Aorta (tissue), 5 donors: ENCODE measurements at places on chromosomes 3 and 15. TPM values are rescaled to one million over a fixed set of nuclear protein-coding genes. Genes with fewer than 3 reads are reported as not detected.
A peak's percentile ranks its signal among the peaks of the same experiment; 100 is the strongest.

DNA sequence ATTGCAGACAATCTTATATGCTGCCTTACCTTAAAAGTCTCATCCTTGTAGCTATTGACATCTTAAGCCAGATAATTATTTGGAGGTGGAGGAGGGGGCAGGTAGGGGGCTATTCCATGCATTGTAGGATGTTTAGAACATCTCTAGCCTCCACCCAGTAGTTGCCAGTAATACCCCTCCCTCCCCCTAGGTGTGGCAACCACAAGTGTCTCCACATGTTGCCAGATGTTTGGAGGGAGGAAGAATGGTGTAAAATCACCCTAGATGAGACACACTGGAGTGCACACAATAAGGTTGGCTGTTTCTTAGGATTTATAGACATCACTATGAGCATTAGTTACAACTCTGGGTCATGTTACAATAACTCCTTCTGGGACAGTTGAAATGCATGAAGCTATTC lies 27.4 kb downstream of the GORASP1 start:
- H3K27me3 ChIP-seq, result no peaks in the 10 kb centered on the region
- H3K4me3 ChIP-seq, result no peak overlapping the region
- H3K27ac ChIP-seq, result no peak overlapping the region
- no peaks in the 10 kb centered on the region for H3K4me1 ChIP-seq
- DNase-seq, result no peak
- H3K36me3 ChIP-seq, result no peaks in the 10 kb centered on the region

DNA sequence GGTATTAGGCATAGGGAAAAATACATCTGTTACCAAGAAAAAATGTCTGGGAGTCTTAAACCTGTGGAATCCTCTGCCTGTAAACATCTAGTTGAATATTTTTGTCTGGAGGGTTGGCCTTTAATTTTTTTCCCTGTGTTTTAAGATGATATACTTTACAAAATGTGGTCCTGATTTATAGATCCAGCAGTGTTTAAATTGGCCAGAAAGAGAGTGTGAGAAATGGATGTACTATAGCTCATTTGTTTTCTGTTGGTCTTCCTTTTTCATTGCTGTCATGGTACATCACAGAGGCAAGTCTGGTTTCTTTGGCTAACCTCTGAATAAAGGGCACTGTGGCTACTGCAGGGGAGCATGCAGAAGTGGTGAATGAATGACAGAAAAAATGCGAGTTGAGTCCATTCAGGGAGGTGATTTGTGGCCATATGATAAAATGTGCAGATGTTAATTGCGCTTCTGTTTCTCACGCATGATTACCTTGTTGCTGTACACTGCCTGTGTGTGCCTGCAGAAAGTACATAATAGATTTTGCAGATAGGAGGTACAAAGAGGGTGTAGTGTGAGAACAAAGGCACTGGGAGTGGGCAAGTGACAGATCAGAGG lies 150.0 kb downstream of the NFKBIZ start:
- no peaks in the 10 kb centered on the region for H3K27me3 ChIP-seq
- no peak for DNase-seq
- no peaks in the 10 kb centered on the region for H3K36me3 ChIP-seq

GRCh38 chr15:74843445-74843828 lies 481 bp upstream of the ULK3 start:
- H3K27ac ChIP-seq, result no peak overlapping the region
- H3K27me3 ChIP-seq, result no peaks in the 10 kb centered on the region
- H3K4me3 ChIP-seq, result peak overlapping the region; percentile 29

DNA sequence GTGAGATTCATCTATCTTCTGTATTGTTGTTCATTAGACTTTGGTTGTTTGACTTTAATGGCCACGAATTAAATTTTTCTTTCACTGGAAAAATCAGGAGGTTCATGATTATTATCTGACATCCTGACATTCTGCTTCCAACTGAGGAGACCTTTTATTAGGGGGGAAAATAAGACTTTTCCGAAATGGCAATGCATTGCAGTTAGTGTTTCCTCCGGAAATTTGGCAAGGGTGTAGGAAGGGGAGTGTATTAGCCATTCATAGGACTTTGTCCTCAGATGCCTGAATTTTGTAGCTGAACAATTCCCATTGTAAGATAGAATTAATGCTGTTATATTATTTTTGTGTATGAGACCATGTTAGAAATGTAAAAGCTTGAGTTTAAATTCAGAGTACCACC lies 450.6 kb upstream of the TGFBR2 start:
- no peak overlapping the region for H3K27ac ChIP-seq
- no peak overlapping the region for H3K4me3 ChIP-seq
- no peaks in the 10 kb centered on the region for H3K36me3 ChIP-seq
- no peaks in the 10 kb centered on the region for H3K27me3 ChIP-seq

- H3K36me3 ChIP-seq, result no peaks in the 10 kb centered on the region
- H3K27me3 ChIP-seq, result no peaks in the 10 kb centered on the region
- H3K4me3 ChIP-seq, result no peak overlapping the region
- no peak for DNase-seq
- no peak overlapping the region for H3K27ac ChIP-seq
Observed at GRCh38 chr3:16455001-16455400, 58.5 kb downstream of the RFTN1 start.

Gene VWA5B2
- not detected for total RNA-seq

- DNase-seq, result no peak
- no peaks in the 10 kb centered on the region for H3K36me3 ChIP-seq
- no peak overlapping the region for H3K4me3 ChIP-seq
- no peaks in the 10 kb centered on the region for H3K27me3 ChIP-seq
Observed at GRCh38 chr15:48800811-48801455, 9.9 kb downstream of the CEP152 start.

Gene UPK1B
- total RNA-seq, result not detected

- H3K4me3 ChIP-seq, result no peak overlapping the region
- no peaks in the 10 kb centered on the region for H3K27me3 ChIP-seq
- H3K36me3 ChIP-seq, result no peaks in the 10 kb centered on the region
Observed at GRCh38 chr3:173936316-173936715, 538.8 kb downstream of the NLGN1 start.

DNA sequence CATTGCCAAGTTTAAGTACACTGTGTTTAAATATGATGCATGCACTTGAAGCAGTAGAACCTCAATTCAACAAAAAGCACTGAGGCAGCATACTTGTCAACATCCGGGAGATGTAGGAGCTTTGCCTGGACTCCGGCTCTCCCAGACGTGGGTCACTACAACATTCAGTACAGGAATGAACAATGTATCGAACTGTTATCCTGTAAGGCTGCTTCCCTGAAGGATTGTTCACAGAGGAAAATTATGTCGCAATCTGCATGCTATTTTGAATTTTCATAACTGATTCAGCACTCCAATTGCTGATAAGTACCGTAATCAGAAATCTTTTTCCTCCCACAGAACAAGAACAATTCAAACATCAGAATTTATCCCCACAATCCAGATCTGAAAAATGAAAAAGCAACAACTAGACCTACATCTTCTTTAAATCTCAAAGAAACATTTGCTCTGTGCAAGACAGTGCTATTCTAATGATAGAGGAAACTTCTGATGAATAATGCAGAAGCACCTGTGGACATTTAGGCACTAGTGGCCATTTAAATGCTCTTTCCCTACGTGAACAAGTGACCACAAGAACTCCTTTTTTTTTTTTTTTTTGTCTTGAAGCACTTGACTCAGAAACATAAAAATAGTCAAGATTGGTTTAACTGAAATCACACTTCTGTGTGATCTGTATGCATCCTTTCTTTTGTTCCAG lies 113.4 kb downstream of the PLCH1 start:
- no peak for DNase-seq
- no peak overlapping the region for H3K4me3 ChIP-seq
- no peaks in the 10 kb centered on the region for H3K36me3 ChIP-seq
- H3K4me1 ChIP-seq, result no peaks in the 10 kb centered on the region

Gene SH3GL3
- 0.62 TPM for total RNA-seq

DNA sequence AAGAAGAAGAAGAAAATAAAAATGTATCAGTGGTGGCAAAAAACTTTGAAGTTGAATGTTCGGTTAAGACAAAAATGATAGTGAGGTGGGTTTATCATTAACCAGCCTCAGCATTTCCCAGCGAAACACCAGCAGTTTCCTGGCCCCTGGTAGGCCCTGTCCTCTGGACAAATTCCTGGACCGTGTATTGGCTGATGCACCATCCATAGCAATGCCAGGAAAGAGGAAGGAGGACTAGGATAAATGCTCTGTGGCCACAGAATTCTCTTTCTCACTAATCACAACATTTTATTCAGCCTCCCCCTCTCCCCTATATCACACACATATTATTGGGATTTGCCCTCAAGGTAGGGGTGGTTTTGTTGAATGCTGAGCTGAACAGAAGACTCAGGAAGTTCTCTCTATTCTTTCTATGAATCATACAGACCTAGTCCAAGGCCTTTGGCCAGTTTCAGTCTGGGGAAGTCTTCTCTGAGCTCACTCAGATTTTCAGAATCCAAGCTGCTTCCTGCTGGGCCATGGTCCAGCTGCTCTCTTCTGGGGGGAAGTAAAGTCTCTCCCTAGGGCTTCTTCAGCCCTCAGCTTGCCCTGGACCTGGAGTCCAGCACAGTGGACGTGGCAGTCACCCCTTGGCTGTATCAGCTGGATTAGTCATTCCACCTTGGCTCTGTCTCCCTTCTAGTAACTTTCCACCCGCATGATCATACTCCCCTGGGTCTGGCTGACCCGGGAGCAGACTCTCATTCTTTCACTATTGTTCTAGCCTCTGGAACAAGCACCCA lies 27.6 kb downstream of the SLC28A1 start:
- H3K36me3 ChIP-seq, result no peaks in the 10 kb centered on the region
- H3K27me3 ChIP-seq, result no peaks in the 10 kb centered on the region
- peaks cover 10% of the 10 kb centered on the region for H3K4me1 ChIP-seq
- DNase-seq, result peak; percentile 97
- no peak overlapping the region for H3K4me3 ChIP-seq
- peak overlapping the region; percentile 92 for H3K27ac ChIP-seq

Gene SPTBN5
- total RNA-seq, result 1.9 TPM

DNA sequence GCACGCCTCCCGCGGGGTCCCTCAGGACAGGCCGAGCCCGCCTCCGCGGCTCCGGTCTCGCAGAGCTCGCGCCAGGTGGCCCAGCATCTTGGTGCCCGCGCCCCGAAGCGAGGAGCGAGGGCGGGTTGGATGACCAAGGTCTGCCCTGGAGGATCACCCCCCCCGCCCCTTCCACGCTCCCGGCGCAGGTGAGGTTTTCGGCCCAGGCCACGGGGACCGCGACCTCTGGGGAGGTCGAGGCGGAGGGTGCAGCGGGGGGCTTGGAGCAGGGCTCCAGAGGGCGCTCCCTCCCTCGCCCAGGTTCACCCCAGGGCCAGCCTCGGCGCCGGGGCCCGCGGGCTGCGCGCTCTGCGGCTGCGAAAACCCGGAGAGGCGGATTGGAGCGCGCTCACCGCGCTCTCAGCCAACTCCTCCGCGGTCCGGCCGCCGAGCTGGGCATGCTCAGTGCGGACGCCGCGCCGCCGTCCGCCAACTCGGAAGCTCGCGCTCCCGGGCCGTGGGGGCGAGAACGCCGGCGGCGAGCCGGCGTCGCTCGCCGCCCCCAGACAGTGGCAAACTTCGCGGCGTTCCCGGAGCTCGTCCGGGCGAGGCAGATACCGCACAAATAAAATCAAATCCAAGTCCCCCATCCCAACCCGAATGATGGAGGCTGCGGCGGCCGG lies at the start of gene MED12L:
Gene MED12L, plus strand, starts transcription at position 438 of the 662 bp plus-strand sequence. CDS start 1,263 bp downstream, outside the sequence.
- DNase-seq, result peak; percentile 82
- no peaks in the 10 kb centered on the region for H3K27me3 ChIP-seq
- H3K4me3 ChIP-seq, result peak within 1 kb of the TSS; percentile 66
- no peaks in the 10 kb centered on the region for H3K36me3 ChIP-seq
- no peaks in the 10 kb centered on the region for H3K4me1 ChIP-seq

GRCh38 chr3:77091809-77092208 lies 51.9 kb downstream of the ROBO2 start:
- no peak overlapping the region for H3K4me3 ChIP-seq
- H3K27ac ChIP-seq, result no peak overlapping the region
- no peak for DNase-seq
- H3K27me3 ChIP-seq, result no peaks in the 10 kb centered on the region
- H3K4me1 ChIP-seq, result no peaks in the 10 kb centered on the region

DNA sequence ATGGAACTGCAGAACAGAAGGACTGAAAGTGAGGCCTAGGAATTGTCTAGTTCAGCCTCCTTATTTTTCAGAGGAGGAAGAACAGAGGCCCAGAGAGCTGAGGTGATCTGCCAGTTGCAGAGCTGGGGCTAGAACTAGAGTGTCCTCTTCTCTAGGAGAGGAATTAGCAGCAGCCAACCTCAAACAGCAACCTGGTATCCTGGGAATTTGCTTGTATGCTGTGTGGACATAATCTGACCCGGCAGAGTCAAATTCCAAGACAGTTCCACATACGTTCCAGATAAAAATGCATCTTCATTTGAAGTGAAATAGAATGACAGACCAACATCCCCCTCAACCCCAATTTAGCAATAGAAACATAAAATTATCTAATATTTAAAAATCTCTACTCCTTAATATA lies 13.5 kb upstream of the TSC22D2 start:
- H3K27me3 ChIP-seq, result no peaks in the 10 kb centered on the region
- no peak overlapping the region for H3K27ac ChIP-seq
- no peak overlapping the region for H3K4me3 ChIP-seq
- H3K36me3 ChIP-seq, result no peaks in the 10 kb centered on the region

Gene ATP13A5
- not detected for total RNA-seq

GRCh38 chr3:53384465-53385423 lies 37.4 kb upstream of the DCP1A start:
- no peaks in the 10 kb centered on the region for H3K36me3 ChIP-seq
- H3K4me3 ChIP-seq, result no peak overlapping the region
- no peaks in the 10 kb centered on the region for H3K27me3 ChIP-seq
- H3K27ac ChIP-seq, result no peak overlapping the region

DNA sequence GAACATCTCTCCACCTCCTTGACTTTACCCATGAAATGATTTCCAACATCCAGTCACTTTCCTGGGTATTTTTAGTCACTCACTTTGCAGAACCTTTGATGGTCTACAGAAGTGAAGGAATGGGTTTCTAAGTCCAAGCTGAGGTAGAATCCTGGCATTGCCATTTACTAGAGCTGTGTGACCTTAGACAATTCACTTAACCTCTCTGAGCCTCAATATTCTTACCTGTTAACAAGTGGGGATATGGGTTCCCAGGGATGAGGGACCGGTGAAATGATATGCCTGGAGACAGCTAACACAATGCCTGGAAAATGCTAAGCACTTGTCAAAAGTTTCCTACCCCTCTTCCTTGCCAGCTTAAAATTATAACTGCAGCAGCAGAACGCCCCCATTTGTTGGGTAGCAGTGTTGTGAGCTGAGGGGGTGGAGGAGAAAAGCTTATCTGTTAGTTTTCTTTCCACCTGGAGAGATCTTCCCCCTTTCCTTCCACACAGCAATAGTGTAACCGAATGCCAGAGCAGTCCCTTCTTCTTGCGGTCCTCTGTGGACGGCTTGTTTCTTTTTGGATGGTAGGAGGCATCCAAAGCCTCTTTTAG lies 319.2 kb upstream of the LRRFIP2 start:
- peaks cover 3% of the 10 kb centered on the region for H3K4me1 ChIP-seq
- no peaks in the 10 kb centered on the region for H3K27me3 ChIP-seq
- H3K27ac ChIP-seq, result peak overlapping the region; percentile 78
- no peak for DNase-seq
- no peaks in the 10 kb centered on the region for H3K36me3 ChIP-seq

GRCh38 chr3:160169139-160169976 lies 55.9 kb upstream of the C3orf80 start:
- H3K4me1 ChIP-seq, result no peaks in the 10 kb centered on the region
- DNase-seq, result no peak
- H3K36me3 ChIP-seq, result no peaks in the 10 kb centered on the region
- H3K4me3 ChIP-seq, result no peak overlapping the region
- no peaks in the 10 kb centered on the region for H3K27me3 ChIP-seq

Gene PIAS1
- total RNA-seq, result 43.6 TPM
